Melanocyte of skin (primary cell): ENCODE measurements at places on chromosomes 13 and 19. TPM values are rescaled to one million over a fixed set of nuclear protein-coding genes. Genes with fewer than 3 reads are reported as not detected.

Gene SLC7A9
- under 0.01 TPM in 1 of 2 replicates, not detected in the other for total RNA-seq

Gene OR7C1
- under 0.01 and 1.5 TPM in 2 replicates for total RNA-seq

Gene SHD
- not detected in 2 replicates for total RNA-seq

Gene CYP2F1
- not detected in 2 replicates for total RNA-seq

Gene NLRP11
- not detected in 2 replicates for total RNA-seq

Gene KCNRG
- 1.00 and 1.1 TPM in 2 replicates for total RNA-seq

Gene CLDN10
- not detected in 2 replicates for total RNA-seq

Gene CCL25
- total RNA-seq = not detected in 2 replicates

Gene FSD1
- total RNA-seq = 1.7 and 2.8 TPM in 2 replicates

Gene CRX
- not detected in 2 replicates for total RNA-seq

Gene TTC9B
- total RNA-seq = not detected in 2 replicates

Gene ZNF420
- 4.5 and 7.3 TPM in 2 replicates for total RNA-seq

Gene C13orf46
- total RNA-seq = under 0.01 TPM in 2 replicates

Gene NCAN
- total RNA-seq = under 0.01 TPM in 1 of 2 replicates, not detected in the other

Gene LCP1
- total RNA-seq = 5.1 and 10.3 TPM in 2 replicates

Gene ARHGAP45
- total RNA-seq = 1.4 and 4.0 TPM in 2 replicates

Gene ZNF571
- total RNA-seq = 2.3 and 2.8 TPM in 2 replicates

Gene FFAR3
- total RNA-seq = not detected in 2 replicates

Gene PEAK3
- not detected in 2 replicates for total RNA-seq

Gene PDX1
- not detected in 2 replicates for total RNA-seq

Gene ERICH6B
- total RNA-seq = not detected in 2 replicates

Gene CEACAM16
- not detected in 2 replicates for total RNA-seq

Gene MYH14
- 0.46 and 1.00 TPM in 2 replicates for total RNA-seq

Gene CYP4F11
- 0.15 TPM in 1 of 2 replicates, not detected in the other for total RNA-seq

Gene ASF1B
- total RNA-seq = 31.3 and 33.0 TPM in 2 replicates

Gene ZNF225
- total RNA-seq = 4.4 and 4.8 TPM in 2 replicates

Gene TRAPPC5
- total RNA-seq = 19.3 and 43.2 TPM in 2 replicates

Gene KRTDAP
- total RNA-seq = not detected in 2 replicates

Gene CABP5
- not detected in 2 replicates for total RNA-seq

Gene ZIC2
- not detected in 2 replicates for total RNA-seq

Gene LGALS14
- not detected in 2 replicates for total RNA-seq

Gene STXBP2
- total RNA-seq = 26.8 and 37.3 TPM in 2 replicates

Gene TMEM272
- total RNA-seq = 0.36 TPM in 1 of 2 replicates, not detected in the other

Gene CYTH2
- total RNA-seq = 29.6 and 33.3 TPM in 2 replicates

Gene SERPINE3
- not detected in 2 replicates for total RNA-seq

Gene CEACAM1
- 6.2 and 9.3 TPM in 2 replicates for total RNA-seq

Gene KIR2DL4
- total RNA-seq = not detected in 2 replicates
